ENCODE measurements at places on chromosomes 7 and 10. TPM values are rescaled to one million over a fixed set of nuclear protein-coding genes. Genes with fewer than 3 reads are reported as not detected.

Gene CCDC3
- total RNA-seq = 4.7 TPM

Gene KCNH2
- under 0.01 TPM for total RNA-seq

Gene LAMB1
- total RNA-seq = 712 TPM

Gene INTS1
- 63.2 TPM for total RNA-seq

Gene CXCL12
- 128 TPM for total RNA-seq

Gene PLPP4
- not detected for total RNA-seq
